Pulmonary artery endothelial cell (primary cell): ENCODE measurements at places on chromosomes 13 and 19.

DNA sequence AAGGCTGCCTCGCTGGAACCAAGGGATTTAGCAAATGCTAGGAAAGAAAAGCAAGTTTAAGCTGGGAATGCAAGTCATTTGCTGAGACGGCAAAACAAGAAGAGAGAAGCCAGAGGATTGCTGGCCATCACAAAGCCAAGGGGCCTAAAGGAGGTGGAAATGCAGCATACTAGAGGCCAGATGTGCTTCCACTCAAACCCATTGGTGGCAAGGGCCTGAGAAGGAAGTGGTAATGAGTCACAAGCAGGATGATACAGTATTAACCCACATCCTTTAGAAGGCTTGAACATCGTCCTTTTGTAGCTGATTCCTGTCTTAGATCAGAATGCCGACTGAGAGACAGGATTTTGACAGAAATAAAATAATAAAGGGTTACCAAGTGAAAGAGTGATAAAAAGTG, 68.2 kb downstream of the ITGBL1 start:
- peak; percentile 26 for DNase-seq

DNA sequence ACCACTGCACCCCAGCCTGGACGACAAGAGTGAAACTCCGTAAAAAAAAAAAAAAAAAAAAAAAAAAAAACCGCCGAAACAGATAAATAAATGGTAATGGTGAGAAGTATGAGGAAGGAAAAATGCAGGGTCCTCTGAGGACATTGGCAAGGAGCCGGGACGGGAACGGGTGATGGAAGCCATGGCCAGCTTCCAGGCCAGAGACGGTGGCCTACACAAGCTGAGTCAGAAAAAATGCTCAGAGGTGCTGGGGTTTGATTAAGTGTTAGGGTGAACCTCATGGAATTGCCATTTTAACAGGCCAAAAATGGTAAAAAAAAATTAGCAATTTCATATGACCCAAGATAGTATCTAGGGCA, 866 bp upstream of the ZSWIM4 start:
- peak; percentile 52 for DNase-seq

- no peak for DNase-seq
Measured at GRCh38 chr13:110855363-110855762, 59.5 kb downstream of the ANKRD10 start.

DNA sequence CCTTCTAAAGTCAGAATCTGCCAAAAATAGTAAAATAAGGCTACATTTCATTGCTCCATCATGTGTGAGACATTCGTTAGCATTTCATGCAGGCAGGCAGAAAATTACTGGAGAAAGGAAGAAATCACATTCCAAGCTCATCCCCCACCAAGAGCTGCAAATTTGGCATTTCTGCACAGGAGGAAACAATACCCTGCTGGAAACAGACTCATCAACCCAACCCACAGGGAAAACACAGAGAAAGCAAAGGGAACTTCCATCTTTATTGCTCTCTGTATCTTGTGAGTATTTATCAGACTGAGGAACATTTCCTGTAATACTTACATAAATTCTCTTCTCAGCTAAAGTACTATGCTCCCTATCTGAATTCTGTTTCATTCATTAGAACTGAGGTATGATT, 95.7 kb downstream of the KCTD12 start:
- no peak for DNase-seq

GRCh38 chr13:30172593-30173302, 134.6 kb downstream of the KATNAL1 start:
- no peak for DNase-seq

- DNase-seq: no peak
Measured at GRCh38 chr19:55161571-55162322, 4.2 kb upstream of the TNNI3 start.

DNA sequence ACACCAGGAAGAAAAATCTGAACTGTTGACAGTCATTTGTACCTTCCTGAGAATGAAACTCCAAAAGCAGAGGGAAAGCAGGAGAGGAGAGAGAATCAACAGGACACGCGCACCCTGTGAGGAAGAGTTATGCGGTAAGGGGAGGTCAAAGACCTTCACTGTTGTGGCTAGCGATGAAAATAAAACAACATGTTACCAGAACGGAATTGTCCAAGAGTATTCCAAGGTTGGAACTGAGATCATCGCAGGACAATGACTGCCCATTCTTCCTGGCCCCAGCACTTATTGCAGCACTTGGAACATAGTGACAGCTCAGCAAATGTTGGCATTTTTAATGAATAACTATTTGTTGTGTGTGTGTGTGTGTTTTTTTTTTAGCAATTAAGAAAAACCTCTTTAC, 176.0 kb upstream of the TSC22D1 start:
- DNase-seq: no peak

- no peak for DNase-seq
Measured at GRCh38 chr13:111978546-111978945, 88.4 kb upstream of the SOX1 start.

DNA sequence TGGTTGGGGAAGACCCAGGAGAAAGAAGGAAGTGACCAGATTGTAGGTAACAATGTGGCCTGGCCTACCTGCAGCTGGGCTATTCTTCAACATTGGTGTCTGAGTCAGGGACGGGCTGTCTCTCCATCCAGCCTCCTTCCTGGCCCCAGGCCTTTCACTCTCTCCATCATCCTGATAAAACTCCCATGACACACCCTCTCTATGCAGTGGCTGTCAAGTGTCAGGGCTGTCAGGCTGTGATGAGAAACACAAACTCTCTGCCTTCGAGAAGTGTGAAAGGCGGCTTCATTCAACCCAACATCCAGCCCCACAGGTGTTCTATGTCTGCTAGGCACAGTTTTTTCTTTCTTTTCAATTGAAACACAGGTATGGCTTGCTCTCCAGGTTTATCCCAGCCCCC, 153.3 kb upstream of the VSTM2B start:
- DNase-seq: no peak

DNA sequence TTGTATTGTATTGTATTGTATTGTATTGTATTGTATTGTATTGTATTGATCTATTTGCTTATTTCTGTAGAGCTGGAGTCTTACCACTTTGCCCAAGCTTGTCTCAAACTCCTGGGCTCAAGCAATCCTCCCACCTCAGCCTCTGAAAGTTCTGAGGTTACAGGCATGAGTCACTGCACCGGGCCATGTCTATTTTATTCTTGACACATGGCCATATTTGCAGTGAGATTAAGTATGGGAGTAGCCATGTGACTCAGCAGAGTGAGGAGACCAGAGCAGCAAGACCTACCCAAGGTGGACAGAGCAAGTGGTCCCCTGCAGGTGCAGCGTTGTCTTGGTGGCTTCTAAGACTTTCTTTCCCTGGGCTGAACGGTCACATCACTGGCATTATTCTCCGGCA, 49.1 kb upstream of the UBAC2 start:
- DNase-seq: no peak

GRCh38 chr13:113862931-113863523, 849 bp downstream of the GAS6 start:
- no peak for DNase-seq

DNA sequence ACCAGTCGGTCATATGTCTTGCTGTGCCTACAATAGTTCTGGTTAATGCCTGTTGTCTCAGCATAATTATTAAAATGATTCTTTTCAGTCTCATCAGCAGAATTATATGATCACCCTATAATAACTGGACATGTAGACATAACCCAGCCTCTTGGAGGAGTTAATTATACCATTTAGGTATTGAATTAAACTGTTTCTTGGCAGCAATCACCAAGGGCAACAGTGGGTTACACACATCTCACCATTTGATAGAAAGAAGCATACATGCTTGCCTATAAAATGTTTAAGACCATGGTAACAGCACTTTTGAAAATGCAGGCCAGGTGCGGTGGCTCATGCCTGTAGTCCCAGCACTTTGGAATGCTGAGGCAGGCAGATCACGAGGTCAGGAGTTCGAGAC, 184.6 kb downstream of the RGCC start:
- no peak for DNase-seq

GRCh38 chr13:93499991-93500390, 273.4 kb downstream of the GPC6 start:
- DNase-seq: no peak

GRCh38 chr19:1366296-1366695, 17.4 kb upstream of the NDUFS7 start:
- DNase-seq: no peak

- DNase-seq: no peak
Measured at GRCh38 chr13:93270769-93271742, 44.4 kb downstream of the GPC6 start.

DNA sequence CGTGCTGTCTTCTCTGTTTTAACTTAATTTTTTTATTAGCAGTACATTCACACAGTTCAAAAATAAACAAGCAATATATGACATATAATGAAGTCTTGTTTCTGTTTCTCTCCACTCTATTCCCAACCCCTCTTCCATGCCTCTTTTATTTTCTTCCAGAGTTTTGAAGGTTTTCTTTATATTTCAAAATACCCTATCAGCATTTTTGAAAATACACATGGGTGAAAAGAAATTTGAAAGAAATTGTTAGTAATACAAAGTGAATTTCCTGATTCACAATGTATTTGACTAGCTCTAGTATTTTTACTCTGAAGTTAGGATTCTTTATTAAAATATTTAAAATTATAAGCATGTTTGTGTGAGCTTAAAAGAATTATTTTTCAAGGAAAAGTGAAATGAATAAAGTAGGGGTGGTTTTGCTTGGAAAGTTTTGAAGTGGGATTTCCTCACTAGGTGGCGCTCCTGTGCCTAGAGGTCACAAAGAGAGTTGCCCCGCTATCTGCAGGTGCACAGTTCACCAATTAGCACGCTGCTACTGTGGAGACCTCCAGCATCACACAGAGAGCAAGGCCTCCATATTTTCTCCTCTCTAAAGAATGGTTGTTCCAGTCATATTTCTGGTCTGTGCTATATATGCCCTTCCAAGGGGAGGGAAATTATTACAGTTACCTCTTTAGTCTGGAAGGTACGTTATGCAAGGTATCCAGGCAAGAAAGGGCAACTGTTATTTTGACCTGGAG, 37.6 kb downstream of the SOX21 start:
- no peak for DNase-seq

DNA sequence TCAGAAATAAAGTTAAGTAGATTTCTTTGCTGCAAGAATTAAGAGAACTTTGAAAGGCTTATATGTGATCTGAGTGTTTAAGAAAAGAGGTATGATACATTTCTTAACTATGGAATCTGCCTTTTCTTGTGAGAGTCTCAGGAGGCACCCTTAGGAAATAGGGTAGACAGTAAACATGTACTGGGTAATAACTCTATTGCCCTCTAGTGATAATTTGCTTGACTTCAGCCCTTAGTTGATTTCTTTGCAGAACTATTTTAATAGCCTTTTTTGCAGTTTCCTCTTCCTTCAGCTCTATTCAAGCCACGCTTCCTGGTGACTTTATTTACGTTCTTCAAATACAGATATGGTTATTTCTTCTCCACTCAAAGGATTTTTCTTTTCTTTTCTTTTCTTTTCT, 37.0 kb upstream of the CCNA1 start:
- DNase-seq: no peak

DNA sequence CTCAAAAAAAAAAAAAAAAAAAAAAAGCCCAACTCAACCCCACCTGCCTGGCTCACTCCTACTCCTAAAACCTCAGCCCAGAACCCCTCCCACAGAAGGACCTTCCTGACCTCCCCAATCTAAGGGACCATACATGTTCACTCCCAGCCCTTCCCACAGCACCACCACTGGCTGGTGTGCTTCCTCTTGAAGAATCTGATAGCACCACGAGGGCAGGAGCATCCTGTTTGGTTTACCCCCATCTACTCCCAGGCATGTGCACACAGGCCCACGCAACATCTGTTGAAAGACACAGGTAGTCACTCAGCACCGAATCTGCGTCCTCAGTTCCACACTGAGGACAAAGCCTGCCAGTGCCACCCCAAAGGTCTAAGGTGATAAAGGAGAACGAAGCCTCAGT, 8.2 kb downstream of the LATS2 start:
- DNase-seq: no peak

- DNase-seq: no peak
Measured at GRCh38 chr19:37955986-37956385, 49.0 kb downstream of the SIPA1L3 start.

GRCh38 chr19:845707-846521, 5.1 kb downstream of the PRTN3 start:
- DNase-seq: no peak
